Dermis microvascular lymphatic vessel endothelial cell (primary cell): ENCODE measurements at places on chromosomes 3 and 15. TPM values are rescaled to one million over a fixed set of nuclear protein-coding genes. Genes with fewer than 3 reads are reported as not detected.

Gene CSNK1G1
- 17.1 and 19.7 TPM in 2 replicates for total RNA-seq

Gene ECE2
- not detected in 2 replicates for total RNA-seq

Gene STRA6
- under 0.01 TPM in 1 of 2 replicates, not detected in the other for total RNA-seq

- DNase-seq: peak; percentile 6
Measured at GRCh38 chr3:64408770-64409169, 183.5 kb upstream of the PRICKLE2 start.

- DNase-seq: no peak
Measured at GRCh38 chr15:42367041-42367440, 7.7 kb downstream of the CAPN3 start.

GRCh38 chr3:133119176-133119575, 81.0 kb downstream of the TMEM108 start:
- no peak for DNase-seq

- DNase-seq: no peak
Measured at GRCh38 chr3:16060945-16061344, 113.5 kb upstream of the GALNT15 start.

DNA sequence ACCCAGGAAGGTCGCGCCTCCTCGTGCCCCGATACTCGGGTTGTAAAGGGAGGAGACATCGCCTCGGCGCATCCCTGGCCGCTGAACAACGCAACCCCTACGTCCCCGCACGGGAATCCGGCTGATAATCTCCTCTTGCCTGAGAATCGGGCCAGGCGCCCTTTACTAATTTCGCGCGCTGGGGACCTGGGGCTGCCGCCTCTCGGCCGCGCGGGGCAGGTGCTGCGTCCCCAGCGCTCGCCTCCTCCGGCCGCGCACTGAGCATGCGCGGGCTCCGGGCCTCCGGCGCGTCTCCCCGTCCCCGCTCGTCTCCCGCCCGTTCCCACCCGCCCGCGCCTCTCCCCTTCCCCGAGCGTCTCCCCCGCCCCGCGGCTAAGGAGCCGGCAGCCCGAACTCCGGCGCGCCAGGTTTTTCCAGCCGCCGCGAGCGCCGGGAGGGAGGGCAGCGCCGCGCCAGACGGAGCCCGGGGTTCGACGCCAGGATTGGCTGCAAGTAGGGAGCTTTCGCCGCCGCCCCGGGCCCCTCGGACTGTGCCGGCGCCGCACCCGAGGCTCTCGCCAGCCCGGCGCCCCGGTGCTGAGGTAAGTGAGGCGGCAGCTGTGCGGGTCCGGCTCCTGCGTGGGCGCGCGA, at the start of gene CNTN4:
CNTN4 (plus strand) TSS at position 469 of the 630 bp plus-strand sequence.
- DNase-seq: no peak

DNA sequence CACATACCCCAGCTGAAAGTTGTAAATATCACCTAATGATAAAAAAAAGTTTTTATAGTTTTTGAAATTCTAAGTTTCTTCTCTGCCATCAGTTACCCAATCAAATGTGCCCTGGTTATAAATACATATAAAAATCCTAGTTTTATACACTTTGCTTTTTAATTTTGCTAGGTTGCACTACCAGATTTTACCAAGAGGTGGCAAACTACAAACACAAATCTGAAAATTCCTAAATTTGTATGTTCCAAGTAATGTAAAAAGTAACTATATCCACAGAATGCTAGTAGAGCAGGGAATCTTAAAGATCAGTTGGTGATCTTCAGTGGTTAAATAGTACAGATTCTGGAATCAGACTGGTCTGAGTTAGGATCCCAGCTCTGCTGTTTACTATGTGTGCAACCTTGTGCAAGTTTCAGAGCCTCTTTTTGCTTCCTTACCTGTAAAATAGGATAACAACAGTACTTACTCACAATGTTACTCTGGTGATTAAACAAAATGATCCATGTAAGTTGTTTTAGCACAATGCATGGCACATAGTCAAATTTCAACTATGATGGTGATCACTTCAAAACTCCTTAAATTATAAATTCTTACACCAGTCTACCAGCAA, 11.0 kb downstream of the TRPM7 start:
- DNase-seq: peak; percentile 41

DNA sequence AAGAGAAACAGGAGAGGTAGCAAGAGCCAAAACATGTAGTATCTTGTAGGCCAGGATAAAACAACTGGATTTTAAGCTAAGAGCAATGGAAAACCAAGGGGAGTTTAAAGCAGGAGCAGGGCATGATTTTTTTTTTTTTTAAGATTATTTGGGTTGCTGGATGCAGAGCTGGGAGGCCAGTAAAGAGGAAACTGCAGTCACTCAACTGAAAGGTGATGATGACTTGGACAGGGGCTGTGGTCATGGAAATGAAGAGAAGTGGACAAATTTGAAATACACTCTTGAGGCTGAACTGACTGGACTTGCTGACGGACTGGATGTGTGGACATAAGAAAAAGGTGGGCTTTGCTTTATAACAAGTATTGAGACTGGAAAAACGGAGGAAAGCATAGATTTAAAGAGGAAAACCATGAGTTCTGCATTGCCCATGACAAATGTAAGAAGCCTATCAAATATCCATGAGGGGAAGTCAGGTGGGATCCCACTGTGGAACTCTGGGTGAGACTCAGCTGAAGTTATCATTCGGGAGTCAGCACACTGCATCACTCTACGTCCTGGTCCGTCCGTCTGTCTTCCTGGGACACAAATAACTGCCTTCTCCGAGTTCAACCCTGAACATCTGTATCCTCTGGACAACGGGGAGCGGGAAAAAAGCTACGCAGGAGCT, 688 bp downstream of the XPC start:
- peak; percentile 21 for DNase-seq
